ENCODE measurements at places on chromosomes 2 and 18.

DNA sequence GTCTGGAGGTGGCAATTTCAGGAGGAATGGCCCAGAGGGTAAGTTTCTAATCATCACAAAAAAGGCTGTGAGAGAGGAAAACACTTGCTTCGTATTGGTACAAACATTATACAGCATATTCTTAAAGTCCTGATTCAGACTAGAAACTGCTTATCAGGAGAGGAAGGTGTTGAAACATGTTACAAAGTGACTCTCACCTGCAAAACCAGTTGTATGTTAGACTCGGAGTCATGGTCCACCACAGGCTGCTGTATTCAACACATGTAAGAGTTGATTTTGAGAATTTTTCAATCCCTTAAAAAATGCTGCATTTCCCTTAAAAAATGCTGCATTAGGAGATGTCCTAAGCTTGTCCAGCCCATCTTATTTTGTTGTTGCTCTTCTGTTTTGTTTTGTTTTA lies 61.5 kb downstream of the MBP start:
- DNase-seq: no peak

- peak; percentile 9 for DNase-seq
These were observed 279.8 kb downstream of the RBM43 start for GRCh38 chr2:150981826-150982225.

GRCh38 chr2:11708106-11708505 lies 38.1 kb upstream of the NTSR2 start:
- DNase-seq: no peak

DNA sequence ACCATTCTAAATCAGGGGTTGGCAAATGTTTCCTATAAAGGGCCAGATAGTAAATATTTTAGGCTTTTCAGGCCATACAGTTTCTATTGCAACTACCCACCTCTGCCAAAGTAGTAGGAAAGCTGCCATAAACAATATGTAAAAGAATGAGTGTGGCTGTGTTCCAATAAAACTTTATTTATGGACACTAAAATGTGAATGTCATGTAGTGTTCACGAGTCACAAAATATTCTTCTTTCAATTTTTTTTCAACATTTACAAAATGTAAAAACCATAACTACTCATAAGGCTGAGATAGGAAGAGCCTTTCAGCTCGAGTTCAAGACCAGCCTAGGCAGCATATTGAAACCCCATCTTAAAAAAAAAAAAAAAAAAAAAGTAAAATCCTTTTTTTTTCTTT lies 13.4 kb downstream of the KCNG3 start:
- DNase-seq: no peak

DNA sequence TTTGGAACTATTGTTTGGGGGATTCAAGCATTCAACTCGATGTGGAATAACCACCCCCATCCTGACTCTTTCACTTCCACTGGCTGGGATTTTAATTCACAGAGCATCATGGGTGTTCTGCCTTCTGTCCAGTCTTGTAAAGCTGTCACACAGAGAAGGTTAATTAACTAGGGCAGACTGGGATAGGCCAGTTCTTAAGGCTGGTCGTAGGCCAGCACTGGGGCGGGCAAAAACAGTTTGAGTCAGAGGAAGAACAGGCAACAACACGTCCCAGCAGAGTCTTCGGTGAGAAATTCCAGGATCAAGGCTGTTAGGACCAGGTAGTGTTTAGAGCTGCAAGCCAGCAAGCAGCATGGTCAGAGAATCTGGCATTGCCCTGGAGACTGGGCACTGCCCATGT lies 4.0 kb upstream of the RNF152 start:
- peak; percentile 52 for DNase-seq

DNA sequence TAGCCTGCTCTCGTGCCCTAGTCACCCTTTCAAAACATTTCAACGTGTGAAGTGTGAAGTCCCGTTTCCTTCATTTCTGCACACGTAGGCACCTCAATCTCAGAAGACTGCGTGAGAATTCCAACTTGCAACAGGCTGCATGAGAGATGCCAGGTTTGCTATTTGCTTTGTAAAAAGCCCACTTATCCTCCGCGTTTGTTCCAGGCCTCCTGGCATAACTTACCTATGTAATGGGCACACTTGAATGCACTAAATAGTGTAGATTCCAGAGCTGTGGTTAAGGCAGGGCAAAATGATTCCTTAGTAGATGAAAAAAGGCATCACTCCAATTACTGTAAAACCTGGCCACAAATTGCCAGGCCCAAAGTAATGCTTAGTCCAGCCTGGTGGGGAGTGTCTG lies 179.6 kb downstream of the INO80D start:
- no peak for DNase-seq

GRCh38 chr2:241193271-241193670 lies 4.8 kb downstream of the ANO7 start:
- DNase-seq: no peak

DNA sequence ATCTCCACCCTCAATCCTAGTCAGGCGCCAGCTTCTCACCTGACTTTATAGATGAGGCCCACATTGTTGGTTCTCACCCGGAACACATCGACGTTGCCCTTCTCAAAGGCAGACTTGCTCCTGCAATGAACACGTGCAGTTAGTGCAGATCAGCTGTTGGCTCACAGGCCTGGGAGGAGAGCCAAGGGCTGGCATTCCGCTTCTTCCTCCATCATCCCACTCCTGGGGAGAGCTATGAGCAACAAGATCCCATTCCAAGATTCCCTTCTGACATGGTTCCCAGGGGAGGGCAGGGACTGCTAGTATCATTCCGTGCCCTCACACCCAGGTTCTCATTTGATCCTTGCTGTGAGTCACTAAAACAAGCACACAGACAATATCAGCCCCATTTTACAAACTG lies 15.1 kb downstream of the LOXHD1 start:
- no peak for DNase-seq

- no peak for DNase-seq
These were observed at the start of gene MAP3K20 for GRCh38 chr2:173075781-173076580. MAP3K20 (plus strand) TSS chr2:173075846; CDS start chr2:173091032, 15,186 bp downstream.

DNA sequence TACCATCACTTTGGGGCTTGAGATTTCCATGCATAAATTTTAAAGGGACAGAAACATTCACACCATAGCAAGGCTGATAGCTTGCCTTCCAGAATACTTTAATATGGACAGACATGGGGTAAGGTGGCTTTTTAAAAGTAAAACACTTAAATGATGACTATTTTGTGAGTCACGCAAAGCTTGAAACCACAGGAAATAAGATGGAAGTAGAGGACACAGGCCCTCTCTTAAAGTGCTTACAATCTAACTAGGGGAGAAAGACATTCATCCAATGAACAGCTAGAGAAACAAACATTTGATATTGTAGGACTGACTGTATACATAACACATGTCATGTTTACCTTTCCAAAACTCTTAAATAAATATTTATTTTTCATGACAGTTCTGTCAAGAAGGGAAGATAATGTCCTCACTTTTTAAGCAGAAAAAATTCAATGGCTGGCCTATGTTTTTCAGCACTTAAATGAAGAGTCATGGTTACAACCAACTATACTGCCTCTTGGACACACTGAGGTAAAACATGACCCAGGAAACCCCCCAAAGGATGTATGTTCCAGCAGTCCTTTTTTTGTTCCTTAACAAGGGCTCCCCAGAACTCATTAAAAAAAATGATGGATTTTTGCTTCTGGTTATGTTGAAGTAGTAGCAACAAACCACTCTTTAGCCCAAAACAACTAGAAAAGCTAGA lies 120.0 kb upstream of the RBMS1 start:
- peak; percentile 60 for DNase-seq

- DNase-seq: no peak
These were observed 1.1 kb downstream of the AFTPH start for GRCh38 chr2:64525317-64525613.

- no peak for DNase-seq
These were observed 989.2 kb downstream of the CPS1 start for GRCh38 chr2:211545582-211545981.

- no peak for DNase-seq
These were observed 124.9 kb upstream of the ZNF236 start for GRCh38 chr18:76697441-76697901.

- DNase-seq: no peak
These were observed 192.2 kb downstream of the ZNF385B start for GRCh38 chr2:179669196-179669595.

- DNase-seq: no peak
These were observed 370 bp upstream of the ZNF804A start for GRCh38 chr2:184598002-184598315.

DNA sequence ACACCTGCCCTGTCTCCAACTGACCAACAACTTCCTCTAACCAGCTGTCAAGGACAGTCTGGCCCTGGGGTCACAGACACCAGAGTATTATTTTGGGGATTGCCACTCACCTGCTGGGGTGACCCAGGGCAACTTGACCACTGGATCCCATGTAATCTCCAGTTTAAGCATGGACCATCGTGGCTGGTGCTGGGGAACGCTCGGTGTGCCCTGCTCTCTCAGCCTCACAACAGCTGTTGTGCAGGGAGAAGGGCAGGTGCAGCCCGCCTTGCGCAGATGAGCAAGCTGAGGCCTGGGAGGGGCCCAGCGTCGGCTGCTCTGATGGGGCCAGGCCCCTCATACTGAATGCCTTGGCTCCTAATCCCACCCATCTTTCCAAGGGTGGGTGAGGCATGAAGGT lies 21.0 kb upstream of the INHBB start:
- no peak for DNase-seq

- DNase-seq: no peak
These were observed 225.0 kb downstream of the FHOD3 start for GRCh38 chr18:36522509-36522908.

GRCh38 chr2:190177249-190178040 lies 114.9 kb upstream of the MSTN start:
- no peak for DNase-seq

DNA sequence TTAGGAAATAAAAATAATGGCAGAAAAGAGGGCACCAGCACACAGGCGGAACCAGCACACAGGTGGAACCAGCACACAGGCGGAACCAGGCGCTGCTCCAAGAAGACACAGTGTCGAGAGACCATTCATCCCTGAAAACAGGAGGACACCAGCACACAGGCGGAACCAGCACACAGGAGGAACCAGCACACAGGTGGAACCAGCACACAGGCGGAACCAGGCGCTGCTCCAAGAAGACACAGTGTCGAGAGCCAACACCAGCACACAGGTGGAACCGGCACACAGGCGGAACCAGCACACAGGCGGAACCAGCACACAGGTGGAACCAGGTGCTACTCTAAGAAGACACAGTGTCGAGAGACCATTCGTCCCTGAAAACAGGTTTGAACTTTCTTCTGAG lies 115.5 kb upstream of the TMEM18 start:
- DNase-seq: no peak

DNA sequence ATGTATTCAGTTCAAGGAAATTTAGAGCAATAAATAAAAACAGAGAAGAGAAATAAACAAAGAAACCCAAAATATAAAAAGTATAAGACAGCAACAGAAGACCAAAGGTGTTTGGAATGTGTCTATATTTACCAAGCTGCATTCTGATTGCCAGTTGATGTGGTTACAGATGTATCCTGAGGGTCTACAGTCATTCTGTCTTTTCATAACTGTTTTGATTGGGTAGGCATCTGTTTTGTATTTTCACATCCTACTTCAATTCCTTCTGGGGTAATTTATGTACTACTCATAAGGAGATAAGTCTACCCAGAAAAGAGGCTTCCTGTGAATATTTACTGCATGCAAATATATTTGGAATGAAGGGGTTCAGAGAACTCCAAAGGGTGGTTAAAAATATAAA lies 596.8 kb upstream of the GCFC2 start:
- DNase-seq: no peak

Data from skeletal muscle cell (primary cell).